Activated T-cell treated with anti-CD3 and anti-CD28 coated beads, Interleukin-2, amount 50 U/mL, for 24 hours (primary cell): ENCODE measurements at places on chromosomes 13 and 19.

DNA sequence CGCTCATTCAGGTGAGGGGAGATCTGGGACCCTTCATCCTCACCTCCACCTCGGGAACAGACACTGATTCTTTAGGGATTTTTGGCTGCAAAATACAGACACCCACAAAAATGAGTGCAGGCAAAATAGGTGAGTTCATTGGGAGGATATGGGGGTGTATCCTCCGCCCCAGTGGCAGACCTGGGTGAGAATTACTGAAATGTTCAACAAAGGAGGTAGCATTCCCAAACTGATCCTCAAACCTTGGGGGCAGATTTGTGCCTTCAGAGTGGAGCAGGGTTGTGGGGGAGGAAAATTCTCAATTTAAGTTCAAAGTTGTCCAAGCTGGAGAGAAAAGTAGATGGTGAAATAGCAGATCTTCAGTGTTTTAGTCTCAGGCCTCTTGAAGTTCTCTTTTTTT, 31.3 kb upstream of the SIN3B start:
- no peak for DNase-seq

DNA sequence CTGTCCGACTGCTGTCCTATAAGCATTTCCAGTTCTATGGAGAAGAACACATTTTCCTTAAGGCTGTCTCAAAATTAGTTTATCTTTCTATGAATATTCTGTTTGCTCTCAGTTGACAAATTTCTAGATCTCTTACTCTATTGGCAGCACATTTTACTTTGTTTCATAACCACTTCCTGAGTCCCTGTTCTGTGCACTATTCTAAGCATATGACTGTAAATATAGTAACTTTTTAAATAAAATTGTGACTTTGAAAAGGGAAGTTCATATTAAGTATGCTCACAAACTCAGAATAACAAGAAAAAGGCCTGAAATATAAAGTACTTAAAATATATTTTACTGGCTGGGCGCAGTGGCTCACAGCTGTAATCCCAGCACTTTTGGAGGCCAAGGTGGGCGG, 56.5 kb upstream of the HTR2A start:
- no peak for DNase-seq

GRCh38 chr13:33496336-33496735, 210.8 kb upstream of the STARD13 start:
- DNase-seq = no peak

- DNase-seq = no peak
Measured at GRCh38 chr19:11444059-11444458, 8.6 kb downstream of the PRKCSH start.

- no peak for DNase-seq
Measured at GRCh38 chr13:24875566-24875965, 111.6 kb downstream of the RNF17 start.

GRCh38 chr19:12936582-12936981, 1.8 kb upstream of the CALR start:
- DNase-seq = no peak
